Stimulated activated CD8-positive, alpha-beta memory T cell treated with anti-CD3 and anti-CD28 coated beads, Interleukin-7, amount 100 ng/mL, for 1 hour (primary cell): ENCODE measurements at places on chromosomes 6 and 20.

- no peak for DNase-seq
Observed at GRCh38 chr6:151339369-151339768, 52.0 kb downstream of the ZBTB2 start.

- no peak for DNase-seq
Observed at GRCh38 chr6:1516742-1517520, 92.8 kb upstream of the FOXC1 start.

GRCh38 chr6:73801652-73802268 lies 105.8 kb downstream of the CD109 start:
- DNase-seq = no peak

DNA sequence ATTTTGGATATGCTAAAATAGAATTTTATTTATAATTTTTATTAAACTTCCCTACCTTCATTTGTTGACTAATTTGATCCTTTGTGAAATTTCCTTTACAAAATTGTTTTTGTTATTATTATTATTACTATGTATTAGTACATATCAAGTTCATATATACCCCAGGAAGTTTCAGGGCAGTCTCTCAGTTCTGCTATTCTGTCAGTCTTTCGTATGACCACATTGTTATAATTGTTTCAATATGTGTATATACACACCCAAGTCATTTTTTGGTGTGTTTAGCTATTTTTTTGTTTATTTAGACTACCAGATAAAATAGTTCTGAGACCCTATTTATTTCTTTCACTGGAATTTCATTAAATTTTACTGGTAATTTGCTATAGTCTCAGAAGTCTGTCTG lies 72.1 kb downstream of the NKAIN2 start:
- DNase-seq = no peak

GRCh38 chr6:16756660-16757255 lies 4.5 kb downstream of the ATXN1 start:
- no peak for DNase-seq

GRCh38 chr20:47380481-47380880 lies 24.0 kb upstream of the ZMYND8 start:
- DNase-seq = no peak

DNA sequence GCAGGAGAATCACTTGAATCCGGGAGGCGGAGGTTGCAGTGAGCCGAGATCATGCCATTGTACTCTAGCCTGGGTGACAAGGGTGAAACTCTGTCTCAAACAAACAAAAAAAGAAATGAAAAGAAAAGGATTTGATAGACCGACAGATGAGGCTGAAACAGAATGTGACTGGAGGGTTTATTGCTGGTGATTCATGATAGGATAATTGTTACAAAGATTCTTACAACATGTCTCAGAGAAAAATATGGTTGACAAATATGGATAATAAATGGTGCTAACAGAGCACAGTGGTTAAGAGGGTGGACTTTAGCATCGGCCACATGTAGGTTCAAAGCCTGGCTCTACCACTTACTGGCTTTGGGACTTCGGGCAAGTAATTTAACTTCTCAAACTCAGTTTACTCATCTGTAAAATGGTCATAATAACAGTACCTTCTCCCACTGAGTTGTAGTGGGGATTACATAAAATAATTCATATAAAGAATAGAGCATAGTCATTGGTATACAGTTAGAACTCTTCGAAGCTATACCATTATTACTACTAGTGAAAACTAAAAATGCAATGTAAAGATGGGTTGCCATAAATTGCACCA lies 131.9 kb downstream of the MAP3K7 start:
- no peak for DNase-seq

GRCh38 chr6:75505424-75505823 lies 11.8 kb upstream of the FILIP1 start:
- no peak for DNase-seq

- no peak for DNase-seq
Observed at GRCh38 chr20:9332791-9333479, 181.5 kb upstream of the LAMP5 start.

GRCh38 chr6:26401389-26401986 lies 587 bp upstream of the BTN3A1 start:
- DNase-seq = no peak
